Stimulated activated CD4-positive, alpha-beta T cell treated with anti-CD3 and anti-CD28 coated beads, Interleukin-2, amount 100 ng/mL, for 4 hours (primary cell): ENCODE measurements at places on chromosomes 12 and 14.
A peak's percentile ranks its signal among the peaks of the same experiment; 100 is the strongest.

- no peak for DNase-seq
Observed at GRCh38 chr12:130650131-130650530, 66.0 kb downstream of the RIMBP2 start.

DNA sequence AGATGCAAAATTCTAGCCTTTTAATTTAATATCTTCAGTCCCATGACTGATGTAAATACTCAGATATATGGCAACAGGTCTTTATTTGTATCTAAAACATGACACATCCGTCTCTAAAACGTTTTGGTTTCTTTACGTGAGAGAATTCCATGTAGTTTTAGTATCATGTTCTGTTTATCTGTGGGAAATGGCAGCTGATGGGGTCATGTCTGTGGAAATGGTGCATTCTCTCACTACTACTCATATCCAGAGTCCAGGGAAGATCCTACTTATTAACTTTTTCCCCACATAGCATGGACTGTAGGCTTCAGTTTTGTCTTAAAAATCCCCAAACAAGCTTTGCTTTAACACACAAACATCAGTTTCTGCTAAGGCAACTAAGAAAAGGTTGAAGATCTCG is 53.8 kb downstream of the SPTLC2 start:
- DNase-seq: no peak

GRCh38 chr12:2646341-2646740 is 148.4 kb upstream of the FKBP4 start:
- DNase-seq: no peak

- no peak for DNase-seq
Observed at GRCh38 chr14:70534904-70535303, at the start of gene ADAM20. ADAM20 (minus strand) TSS chr14:70535004; CDS start chr14:70524757, 10,247 bp downstream.

- DNase-seq: no peak
Observed at GRCh38 chr14:69979882-69980281, 100.7 kb downstream of the SMOC1 start.

- DNase-seq: no peak
Observed at GRCh38 chr14:25848601-25849000, 749.2 kb downstream of the NOVA1 start.

DNA sequence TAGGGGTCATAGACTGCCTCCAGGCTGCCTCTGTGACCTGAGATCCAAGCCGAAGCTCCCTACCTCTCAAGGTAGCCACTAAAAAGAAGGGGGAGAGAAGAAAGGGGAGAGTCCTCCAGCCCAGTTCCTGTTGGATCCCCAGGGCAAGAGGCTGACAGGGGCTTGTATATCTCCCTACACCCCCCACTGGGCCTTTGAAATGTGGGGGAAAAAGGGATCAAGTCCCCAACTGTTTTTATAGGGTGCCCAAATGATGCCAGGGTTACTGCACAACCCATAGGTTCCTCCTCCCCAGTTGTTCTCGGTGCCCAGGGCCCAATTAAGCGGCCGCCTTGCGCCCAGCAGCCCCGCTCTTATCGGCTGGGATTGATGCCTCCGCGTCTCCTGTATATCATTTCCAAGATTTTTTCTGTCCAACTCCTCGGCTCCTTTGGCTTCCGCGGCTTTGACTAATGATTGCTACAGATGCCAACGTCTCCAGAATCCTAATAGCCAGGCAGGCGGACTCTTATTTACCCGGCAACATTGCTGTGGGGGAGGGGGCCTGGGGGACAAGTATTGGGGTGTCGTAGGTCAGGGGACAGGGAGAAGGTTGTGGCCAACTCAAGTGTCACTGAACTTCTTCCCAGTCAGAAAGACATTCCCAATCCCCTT is 7.6 kb upstream of the HOXC4 start:
- no peak for DNase-seq

GRCh38 chr14:77649326-77649725 is 32.9 kb upstream of the SPTLC2 start:
- no peak for DNase-seq

- DNase-seq: no peak
Observed at GRCh38 chr12:10365696-10366405, 24.0 kb downstream of the KLRK1 start.

DNA sequence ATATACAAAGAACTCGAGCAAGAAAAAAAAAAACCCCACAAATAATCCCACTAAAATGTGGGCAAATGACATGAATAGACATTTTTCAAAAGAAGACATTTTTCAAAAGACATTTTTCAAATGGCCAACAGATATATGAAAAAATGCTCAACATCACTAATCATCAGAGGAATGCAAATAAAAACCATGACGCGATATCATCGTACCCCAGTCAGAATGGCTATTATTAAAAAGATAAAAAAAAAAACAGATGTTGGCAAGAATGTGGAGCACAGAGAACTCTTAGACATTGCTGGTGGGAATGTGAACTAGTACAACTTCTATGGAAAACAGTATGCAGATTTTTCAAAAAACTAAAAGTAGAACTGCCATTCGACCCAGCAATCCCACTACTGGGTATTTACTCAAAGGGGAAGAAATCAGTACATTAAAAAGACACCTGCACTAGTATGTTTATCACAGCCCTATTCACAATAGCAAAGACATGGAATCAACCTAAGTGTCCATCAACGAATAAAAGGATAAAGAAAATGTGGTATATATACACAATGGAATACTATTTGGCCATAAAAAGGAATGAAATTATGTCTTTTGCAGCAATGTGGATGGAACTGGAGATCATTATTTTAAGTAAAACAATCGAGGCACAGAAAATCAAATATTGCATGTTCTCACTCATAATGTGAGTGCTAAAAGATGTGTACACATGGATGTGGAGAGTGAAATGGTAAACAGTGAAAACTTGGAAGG is 16.3 kb downstream of the ZBTB39 start:
- no peak for DNase-seq

- no peak for DNase-seq
Observed at GRCh38 chr12:78914859-78915331, 50.3 kb downstream of the SYT1 start.

DNA sequence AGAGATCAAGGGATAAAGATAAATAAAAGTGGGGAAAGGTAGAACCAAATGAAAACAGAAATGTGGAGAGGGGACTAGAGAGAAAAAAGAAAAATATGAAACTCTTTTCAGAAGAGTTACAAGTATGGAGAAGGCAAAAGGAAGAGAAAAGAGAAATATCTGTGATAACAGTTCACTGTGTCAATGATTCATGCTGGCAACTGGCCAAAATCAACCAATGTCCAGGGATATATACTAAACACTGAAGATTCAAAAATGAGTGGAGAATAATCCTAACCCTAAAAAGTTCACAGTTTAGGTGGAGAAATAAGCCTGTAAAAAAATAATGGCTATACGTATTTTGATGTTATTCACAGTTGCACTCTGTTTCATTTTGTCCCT is 372.3 kb upstream of the KITLG start:
- DNase-seq: no peak

GRCh38 chr14:71290960-71291466 is 383.8 kb downstream of the PCNX1 start:
- DNase-seq: peak; percentile 51

GRCh38 chr12:128150961-128151360 is 116.0 kb upstream of the TMEM132C start:
- DNase-seq: no peak

DNA sequence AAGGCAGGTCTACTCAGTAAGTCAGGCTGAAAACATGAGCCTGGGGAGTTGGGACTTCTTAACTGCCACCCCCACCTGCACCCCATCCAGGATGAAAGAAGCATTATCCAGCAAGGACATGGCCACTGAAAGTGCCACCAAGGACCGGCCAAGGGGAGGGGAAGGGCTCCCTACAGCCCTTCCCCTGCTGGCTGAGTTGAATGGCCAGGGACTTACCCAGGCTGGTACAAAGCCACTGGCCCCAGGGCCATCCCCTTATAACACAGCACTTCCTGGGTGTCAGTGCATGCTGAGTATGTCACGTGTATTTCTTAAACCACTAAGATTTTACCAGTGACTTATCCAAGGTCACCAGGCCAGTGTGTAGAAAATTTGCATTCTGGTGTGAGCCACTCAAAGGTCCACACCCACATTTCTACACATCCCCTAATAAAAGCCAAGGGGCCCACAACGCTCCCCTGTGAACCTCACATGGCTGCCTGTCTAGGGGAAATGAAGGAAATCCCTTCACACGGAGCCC is 29.3 kb upstream of the ZFP36L1 start:
- no peak for DNase-seq

- no peak for DNase-seq
Observed at GRCh38 chr12:122250047-122250446, 16.2 kb downstream of the VPS33A start.

DNA sequence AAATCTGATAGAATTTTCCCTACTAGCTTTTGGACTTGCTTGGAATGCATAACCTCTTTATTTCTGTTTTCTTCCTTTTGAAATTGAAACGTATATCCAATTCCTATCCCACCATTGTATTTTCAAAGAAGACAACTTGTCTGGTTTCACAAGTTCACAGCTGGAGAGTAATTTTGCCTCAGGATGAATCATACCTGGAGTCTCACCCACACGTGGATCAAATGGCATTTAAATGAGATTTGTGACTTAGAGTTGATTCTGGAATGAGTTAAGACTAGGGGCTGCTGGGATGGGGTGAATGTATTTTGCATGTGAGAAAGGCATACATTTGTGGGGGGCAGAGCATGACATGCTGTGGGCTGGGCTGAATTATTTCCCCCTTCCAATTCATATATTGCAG is 516.5 kb upstream of the MGAT4C start:
- DNase-seq: no peak

- no peak for DNase-seq
Observed at GRCh38 chr14:72401632-72402376, 469.6 kb downstream of the RGS6 start.

GRCh38 chr14:100165376-100165775 is 5.9 kb upstream of the DEGS2 start:
- no peak for DNase-seq

DNA sequence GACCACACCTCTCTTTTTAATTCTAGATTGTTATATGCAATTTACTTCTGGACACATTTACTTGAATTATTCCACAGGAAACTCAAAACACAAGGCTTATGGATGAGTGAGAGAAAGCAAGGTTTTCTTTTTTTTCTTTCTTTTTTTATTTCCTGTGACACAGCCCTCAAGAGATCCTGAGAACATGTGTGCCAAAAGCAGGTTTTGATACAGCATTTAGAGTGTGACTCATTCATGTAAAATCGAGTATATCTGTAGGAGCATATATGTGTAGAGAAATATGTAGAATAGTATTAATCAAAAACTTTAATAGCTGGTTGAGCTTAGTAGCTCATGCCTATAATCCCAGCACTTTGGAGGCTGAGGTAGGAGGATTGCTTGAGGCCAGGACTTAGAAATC is 4.4 kb upstream of the MAX start:
- DNase-seq: no peak

DNA sequence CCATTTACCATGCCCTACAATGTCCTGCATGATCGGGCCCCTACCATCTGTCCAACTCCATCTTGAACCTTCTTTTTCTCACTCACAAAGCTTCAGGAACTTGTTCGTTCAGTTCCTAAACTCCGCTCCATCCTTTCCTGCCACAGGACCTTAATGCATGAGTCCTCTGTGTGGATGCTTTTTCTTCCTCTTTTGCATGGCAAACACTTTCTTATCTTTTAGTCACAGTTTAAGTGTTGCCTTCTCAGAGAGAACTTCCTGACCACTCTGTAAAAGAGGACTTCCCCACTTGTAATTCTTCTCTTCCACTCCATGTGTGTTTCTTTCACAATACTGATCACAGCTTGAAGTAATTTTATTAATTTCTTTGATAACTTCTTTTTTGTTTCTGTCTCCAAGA is 54.4 kb upstream of the ETV6 start:
- DNase-seq: no peak

GRCh38 chr12:113366827-113367226 is 8.4 kb downstream of the PLBD2 start:
- no peak for DNase-seq

DNA sequence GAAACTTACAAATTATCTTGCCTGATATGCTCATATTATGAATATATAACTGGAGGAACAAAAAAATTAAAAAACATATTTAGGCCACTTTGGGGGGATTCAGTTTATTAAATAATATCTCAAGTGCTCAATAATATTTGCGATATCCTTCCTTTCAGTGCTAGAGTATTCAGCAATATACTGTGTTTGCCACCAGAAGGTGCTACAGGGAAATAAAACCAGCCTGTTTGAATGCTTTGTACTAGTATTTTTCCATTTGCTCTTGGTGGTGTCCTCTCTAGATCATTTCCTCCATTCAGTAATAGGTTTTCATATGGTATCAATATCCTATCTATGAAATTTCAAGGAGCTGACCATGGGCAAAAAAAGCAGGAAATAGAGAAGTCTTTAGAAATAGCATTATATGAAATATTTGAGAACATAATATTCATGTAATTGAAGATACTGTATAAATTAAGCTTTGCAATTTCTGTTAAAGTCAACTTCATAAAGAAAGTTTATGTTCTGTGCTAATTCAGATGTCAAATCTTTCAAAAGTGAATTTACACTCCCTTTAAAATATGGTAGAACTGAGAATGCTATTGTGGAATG is 106.2 kb upstream of the NAV3 start:
- no peak for DNase-seq

GRCh38 chr12:10331642-10332239 is 24.1 kb downstream of the KLRD1 start:
- no peak for DNase-seq

DNA sequence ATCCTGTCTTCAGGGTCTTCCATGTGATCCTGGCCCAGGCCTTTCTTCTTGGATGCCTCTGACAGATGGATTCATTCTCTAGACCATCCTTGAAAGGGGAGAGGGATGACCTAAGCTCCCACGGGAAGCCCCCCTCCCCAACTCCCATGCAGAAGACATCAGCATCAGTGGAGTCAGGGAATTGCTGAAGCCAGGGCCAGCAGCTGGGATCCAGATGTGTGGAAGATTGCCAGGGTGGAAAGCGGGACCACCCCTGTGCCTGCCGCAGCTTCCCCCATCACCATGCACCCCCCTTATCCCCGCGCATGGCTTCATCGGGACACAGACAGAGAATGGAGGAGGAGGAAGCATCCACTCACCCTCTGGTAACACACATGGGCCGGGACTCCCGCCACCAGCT is 183.6 kb upstream of the PRMT8 start:
- DNase-seq: no peak

GRCh38 chr12:9634177-9634803 is 26.6 kb upstream of the KLRB1 start:
- DNase-seq: peak; percentile 80

- no peak for DNase-seq
Observed at GRCh38 chr12:20508962-20509361, 140.6 kb downstream of the PDE3A start.

DNA sequence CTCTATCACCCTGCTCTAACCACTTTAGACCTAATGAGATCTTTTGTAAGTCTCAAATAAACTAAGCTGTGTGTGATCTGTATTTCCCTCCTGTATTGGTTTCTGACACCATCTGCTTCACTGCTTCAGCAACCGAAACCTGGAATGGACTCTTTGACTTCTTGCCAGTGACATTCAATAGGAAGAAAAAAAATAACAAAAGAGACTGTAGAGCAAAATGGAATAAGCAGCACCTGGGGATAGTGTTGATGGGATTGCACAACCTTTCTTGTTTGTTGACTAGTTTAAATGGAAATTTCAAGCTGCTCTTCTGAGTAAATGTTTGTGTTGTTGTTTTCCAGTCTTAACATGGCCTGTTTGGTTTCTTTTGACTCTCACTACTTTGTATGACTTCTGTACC is 888.6 kb upstream of the SEL1L start:
- no peak for DNase-seq

GRCh38 chr12:24325331-24325730 is 375.9 kb upstream of the SOX5 start:
- DNase-seq: no peak
